Activated CD4-positive, alpha-beta T cell treated with anti-CD3 and anti-CD28 coated beads, Interleukin-2, amount 10 ng/mL, durations not matched to agents 7 days and 5 days (primary cell): ENCODE measurements at places on chromosomes 4 and X.

DNA sequence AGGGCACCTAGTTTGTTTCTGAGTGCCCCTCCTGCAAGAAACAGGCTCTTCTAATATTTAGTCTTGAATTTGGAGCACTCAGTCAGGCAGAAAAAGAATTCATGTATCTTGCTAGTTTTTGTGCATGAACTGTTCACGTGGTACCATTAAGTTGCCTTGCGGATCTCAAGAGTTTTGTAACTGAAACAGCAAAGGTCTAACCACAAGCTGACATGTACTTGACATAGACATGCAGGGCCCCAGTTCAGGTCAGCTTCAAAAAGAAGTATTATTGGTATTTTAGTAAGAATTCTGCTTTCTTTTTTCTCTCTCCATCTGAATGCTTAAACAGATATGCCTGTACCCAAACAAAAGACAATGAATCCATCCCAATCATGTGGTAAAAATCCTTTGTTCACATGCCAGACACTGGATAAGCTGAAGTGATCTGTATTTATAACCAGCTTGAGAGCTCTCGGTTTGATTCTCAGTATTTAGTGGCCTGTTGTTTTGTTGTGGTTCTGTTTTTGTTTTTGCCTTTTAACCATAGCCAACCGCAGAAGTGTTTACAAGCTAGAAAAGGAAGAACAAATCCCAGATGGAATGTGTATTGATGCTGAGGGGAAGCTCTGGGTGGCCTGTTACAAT, 13.0 kb downstream of the RGN start:
- no peak for DNase-seq

- no peak for DNase-seq
Measured at GRCh38 chrX:84168574-84168973, 19.4 kb downstream of the RPS6KA6 start.

DNA sequence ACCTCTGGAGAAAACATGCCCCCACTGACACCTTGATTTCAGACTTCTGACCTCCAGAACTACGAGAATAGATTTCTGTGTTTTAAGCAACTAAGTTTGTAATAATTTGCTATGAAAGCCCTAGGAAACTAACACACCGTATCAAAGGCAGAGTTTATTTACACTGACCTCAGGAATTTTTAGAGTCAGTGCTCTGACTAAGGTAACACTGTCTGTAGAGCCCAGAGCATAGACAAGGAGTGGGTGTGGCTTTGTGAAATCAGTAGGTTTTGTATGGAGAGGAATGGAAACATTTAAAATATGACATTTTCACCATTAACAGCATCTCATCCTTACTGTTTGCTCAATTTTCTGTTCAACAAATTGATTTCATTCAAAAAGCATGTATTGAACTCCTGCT, 764.4 kb upstream of the PCDH10 start:
- no peak for DNase-seq

DNA sequence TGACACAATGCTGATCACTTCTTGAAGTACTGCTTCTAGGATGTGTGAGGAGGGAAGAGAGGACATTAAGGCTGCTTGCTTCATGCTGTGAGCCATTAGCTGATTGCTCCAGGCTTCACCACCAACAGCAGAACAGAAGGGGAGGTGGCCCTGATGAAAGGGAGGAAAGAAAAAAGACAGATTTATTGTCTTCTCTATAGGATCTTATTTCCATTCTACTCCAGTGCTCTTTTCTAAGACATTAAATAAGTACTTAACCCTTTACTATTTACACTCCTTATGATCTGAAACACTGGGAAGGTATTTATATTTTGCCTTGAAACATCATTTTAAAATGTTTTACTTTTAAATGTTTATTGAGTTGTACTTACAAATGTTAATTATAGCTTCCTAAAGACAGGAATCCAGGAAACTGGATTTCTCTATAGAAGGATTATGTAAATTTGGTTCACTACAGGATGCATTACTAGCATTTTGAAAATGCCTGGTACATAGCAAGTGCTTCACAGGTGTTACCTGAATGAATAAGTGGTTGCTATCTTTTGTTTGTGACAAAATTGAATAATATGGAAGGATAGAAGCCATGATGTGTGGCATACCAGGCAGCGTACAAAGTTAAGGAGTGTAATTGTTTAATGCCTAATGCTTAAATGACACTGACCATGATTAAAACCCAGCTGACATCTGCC, 680.9 kb upstream of the ATOH1 start:
- no peak for DNase-seq

- no peak for DNase-seq
Measured at GRCh38 chr4:7394681-7395451, 39.9 kb downstream of the PSAPL1 start.

DNA sequence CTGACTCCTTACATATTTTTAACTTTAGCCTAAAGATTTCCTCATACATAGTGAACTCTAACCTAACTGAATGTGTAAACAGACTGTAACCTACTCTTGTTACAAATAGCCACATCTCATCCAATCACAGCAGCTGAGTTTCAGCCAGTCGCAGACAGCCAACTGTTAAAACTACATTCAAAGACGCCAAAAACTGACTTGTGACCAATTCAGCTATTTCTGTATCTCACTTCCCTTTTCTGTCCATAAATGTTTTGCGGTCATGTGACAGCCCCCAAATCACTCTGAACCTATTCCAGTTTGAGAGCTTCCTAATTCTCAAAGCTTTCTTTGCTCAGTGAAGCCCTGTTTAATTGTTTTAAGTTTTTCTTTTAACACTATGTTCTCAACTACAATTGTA, 2731.9 kb downstream of the ARAP2 start:
- no peak for DNase-seq

GRCh38 chrX:7346021-7346420, 198.1 kb upstream of the PUDP start:
- no peak for DNase-seq

DNA sequence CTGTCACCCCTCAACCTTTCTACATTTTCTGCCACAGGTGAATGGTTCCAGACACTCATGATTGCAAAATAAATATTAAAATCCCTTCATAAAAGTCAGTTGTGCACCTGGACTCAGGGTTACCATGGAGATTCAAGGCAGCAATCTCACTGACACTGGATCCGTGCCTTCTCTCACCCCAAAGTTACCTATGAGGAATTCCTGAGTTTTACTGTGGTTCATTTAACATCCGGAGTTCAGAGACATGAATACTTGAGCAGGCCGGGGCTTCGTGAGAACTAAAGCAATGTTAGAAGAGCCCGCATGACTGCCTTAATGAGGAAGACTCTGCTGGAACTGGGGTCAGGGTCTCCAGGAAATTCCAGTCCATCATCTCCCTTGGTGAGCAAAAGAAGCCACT, 12.5 kb upstream of the CLNK start:
- DNase-seq, result no peak

DNA sequence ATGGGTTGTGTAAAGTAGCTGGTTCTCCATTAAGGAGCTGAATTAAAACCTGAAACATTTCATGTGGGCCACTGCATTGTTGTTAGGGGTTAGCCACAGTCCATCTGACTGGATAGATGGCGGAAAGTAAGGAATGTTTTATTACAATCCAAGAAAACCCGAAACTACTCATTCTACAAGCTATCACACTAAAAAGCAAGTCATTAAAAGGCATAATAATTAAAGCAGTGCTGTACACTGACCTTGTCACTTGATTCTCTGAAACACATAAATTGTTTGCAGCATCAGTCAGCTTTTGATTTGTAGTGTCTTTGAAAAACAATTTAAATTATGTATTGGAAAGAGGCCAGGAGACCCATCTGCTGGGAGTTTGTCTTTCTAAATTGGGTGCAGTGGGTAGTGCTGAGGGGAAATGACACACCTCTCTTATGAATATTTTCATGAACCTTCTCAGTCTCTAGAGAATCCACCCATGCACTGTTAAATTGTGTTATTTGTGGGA, 75.7 kb upstream of the ANK2 start:
- DNase-seq, result no peak
